ENCODE measurements at places on chromosomes 5 and 9.
A peak's percentile ranks its signal among the peaks of the same experiment; 100 is the strongest.

GRCh38 chr5:14039576-14039975 is 95.1 kb upstream of the DNAH5 start:
- peak; percentile 33 for DNase-seq

DNA sequence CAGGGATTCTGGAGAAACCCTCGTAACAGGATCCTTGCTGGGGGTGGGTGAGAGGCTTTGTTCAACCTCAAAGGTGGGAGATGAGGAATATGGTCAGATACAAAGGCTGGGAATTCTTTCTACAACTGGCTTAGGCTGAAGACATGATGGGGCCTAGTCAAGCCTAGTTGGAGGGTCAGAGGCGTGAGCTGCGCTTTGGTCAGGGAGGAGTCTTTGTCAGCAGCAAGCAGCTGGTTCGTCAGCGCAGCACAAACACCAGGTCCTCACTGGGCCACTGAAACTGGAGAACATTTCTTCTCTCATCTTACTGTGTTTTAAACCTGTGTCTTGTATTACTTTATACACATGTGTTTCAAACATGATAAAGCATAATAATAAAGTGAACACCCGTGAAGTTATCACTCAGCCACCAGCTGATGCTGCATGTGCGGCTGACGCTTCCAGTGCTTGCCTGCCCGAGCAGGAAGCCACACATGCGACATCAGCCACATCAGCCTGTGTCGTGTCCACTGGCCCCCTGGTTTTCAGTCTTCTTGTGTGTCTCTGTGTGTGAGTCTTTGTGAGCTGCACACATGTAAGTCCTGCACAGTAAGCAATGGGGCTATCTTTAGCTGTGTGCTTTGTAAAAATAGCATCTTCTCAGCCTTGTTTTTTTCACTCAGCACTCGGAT is 81.5 kb downstream of the WNK2 start:
- DNase-seq: no peak

GRCh38 chr9:35811381-35812024 is 559 bp downstream of the SPAG8 start:
- DNase-seq: no peak

DNA sequence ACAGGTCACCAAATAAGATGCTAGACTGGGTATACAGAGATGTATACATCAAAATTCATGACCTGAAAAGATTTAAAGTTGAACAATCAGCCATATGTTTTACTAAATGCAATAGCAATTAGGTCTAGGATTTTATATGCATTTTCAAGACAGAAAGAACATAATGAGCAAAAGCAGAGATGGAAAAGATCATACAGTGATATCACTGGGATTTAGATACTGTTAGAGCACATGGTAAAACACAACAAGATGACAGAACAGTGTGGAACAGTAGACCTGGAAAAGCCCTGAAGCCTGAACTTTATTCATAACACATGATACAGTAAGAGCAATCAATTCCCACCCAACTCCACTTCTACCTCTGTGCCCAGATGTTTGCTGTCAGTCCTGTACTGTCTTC is 585.9 kb downstream of the PRR16 start:
- no peak for DNase-seq

GRCh38 chr5:58886315-58887207 is 303.7 kb downstream of the RAB3C start:
- DNase-seq: peak; percentile 73

GRCh38 chr9:135939351-135940265 is 21.6 kb downstream of the UBAC1 start:
- DNase-seq: no peak

- no peak for DNase-seq
These were observed 19.6 kb downstream of the UGCG start for GRCh38 chr9:111916234-111916645.

- no peak for DNase-seq
These were observed 67.9 kb downstream of the IQGAP2 start for GRCh38 chr5:76470976-76471375.

- no peak for DNase-seq
These were observed 4.3 kb downstream of the PRRC2B start for GRCh38 chr9:131398204-131398603.

GRCh38 chr5:66932457-66932856 is 264.1 kb downstream of the CD180 start:
- DNase-seq: no peak

DNA sequence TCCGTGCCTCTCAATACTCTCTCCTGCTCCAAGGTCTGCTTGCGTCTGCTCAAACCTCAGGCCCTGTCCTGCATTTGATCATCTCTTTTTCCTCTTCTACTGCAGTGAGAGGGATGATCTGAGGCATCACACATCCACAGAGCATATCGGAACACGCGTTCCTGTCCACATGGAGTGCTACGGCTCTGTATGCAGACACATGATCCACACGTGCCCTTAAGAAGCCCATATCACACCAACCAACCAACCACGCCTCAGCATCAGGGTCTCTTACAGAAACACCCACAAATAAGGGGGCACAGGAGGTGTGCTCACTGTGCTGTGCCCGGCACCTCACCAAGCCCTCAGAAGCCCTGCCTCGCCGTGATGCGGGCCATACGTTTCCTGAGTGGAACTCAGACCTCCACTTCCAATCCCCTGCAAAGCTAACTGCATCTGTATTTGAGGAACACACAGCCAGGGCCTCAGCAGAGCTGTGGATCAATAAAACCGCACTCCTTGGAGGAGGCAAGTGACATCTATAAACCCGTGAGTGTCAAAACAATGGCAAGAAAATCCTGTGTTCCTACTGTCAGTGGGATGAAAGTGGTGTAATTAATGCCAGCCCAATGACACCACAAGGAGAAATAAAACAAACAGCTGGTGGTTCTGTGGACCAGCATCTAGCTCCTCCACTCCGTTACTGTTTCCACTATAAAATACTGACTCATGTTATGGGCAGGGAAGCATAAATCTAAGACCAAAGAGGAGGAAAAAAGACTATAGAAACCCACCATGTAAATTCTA is 40.4 kb downstream of the AK8 start:
- DNase-seq: no peak

GRCh38 chr5:74320526-74320925 is 320.0 kb downstream of the ENC1 start:
- DNase-seq: no peak

GRCh38 chr5:61183538-61183937 is 21.3 kb upstream of the SMIM15 start:
- no peak for DNase-seq

GRCh38 chr5:30752015-30752414 is 441.5 kb upstream of the CDH6 start:
- DNase-seq: no peak

DNA sequence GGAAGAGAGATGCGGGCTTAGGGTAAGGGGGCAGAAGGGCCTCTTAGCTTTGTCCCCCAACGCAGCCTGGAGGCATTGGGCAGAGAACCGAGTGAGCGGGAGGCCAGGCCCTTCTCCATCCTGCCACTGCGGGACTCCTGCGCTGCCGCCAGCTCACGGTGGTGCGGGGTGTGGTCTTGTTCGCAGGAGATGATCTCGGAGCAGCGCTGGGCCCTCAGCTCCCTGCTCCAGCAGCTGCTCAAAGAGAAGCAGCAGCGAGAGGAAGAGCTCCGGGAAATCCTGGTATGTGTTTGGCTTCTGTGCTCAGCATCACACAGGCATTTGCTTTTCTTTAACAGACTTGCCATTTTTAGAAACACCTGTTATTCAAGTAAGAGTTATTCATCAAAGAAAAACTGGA is 41.3 kb downstream of the LRSAM1 start:
- DNase-seq: no peak

GRCh38 chr9:123344192-123344949 is 11.6 kb upstream of the CRB2 start:
- DNase-seq: no peak

GRCh38 chr9:7223981-7224380 is 466.2 kb downstream of the KDM4C start:
- DNase-seq: no peak

DNA sequence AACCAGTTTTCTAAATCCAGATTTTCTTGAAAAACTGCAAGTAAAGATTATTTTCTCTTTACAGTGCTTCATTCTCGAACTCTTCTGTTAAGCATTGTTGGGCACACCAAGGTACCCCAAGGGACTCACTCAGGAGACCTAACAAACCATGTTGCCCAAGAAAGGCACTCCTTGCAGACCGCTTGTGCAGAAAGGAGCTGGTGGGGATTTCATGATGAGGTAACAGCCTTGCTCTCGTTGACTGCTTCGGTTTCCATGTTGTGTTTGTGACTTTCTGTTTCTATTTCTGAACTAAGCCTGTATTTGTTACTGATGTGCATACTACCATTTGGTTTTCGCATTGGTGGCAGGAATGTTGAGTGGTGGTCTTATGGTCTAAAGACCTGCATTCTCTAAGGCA is 266.6 kb upstream of the DAP start:
- DNase-seq: no peak

GRCh38 chr5:28549588-28549987 is 1511.2 kb upstream of the CDH9 start:
- DNase-seq: no peak

- DNase-seq: peak; percentile 16
These were observed 59.1 kb downstream of the HMHB1 start for GRCh38 chr5:143870871-143871632.

DNA sequence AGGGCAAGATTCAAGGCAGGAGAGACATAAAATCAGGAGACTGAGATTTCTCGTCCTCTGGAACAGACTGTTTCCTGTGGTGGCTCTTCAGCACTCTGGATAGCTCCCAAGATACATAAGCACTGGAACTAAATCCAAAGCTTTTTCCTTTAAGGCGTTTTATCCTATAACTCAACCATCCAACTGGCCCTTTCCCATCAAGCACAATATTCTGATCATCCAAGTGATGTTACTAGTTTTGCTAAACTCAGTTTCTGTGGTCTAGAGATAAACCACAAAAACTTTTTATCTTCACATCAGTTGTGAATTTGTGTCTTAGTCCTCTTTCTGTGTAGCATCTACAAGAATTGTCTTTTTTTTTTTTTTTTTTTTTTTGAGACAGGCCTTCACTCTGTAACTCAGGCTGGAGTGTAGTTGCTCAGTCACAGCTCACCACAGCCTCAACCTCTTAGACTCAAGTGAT is 299.4 kb downstream of the COX7C start:
- peak; percentile 30 for DNase-seq

GRCh38 chr9:17648516-17648915 is 69.7 kb downstream of the SH3GL2 start:
- no peak for DNase-seq

DNA sequence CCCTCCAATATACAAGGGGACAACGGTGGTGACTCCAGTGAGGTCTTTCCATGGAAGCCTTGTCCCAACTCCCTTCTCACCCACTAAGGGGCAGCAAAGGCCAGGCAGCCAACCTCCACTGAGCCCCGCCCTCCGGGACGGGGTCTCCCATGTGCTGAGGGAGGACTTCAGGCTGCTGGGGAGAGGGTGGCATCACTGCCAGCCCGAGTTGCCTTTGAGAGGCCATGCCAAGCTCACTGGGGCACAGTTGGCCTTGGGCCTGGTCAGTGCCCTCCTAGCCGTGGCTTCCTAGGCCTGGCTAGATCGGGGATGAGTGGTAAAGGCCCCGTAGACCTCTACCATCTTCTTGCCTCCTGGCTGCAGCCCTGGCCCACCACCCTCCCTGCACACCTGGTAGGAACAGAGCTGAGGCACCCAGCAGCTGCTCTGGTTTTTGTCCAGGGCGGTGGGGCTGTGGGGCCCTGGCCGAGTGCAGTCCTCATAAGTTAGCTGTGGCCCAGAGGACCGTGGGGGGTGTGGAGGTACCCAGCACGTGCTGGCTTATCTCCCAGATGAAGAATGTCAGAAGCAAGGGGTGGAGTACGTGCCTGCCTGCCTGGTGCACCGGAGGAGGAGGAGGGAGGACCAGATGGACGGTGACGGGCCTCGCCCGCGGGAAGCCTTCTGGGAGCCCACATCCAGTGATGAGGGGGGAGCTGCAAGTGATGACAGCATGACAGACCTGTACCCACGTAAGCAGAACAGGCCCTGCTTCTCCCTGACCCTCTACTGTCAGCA is 3.2 kb downstream of the SURF2 start:
- no peak for DNase-seq

- no peak for DNase-seq
These were observed 329.5 kb downstream of the KIAA0825 start for GRCh38 chr5:94288937-94289336.

GRCh38 chr5:135173662-135174290 is 139.7 kb upstream of the PITX1 start:
- no peak for DNase-seq

DNA sequence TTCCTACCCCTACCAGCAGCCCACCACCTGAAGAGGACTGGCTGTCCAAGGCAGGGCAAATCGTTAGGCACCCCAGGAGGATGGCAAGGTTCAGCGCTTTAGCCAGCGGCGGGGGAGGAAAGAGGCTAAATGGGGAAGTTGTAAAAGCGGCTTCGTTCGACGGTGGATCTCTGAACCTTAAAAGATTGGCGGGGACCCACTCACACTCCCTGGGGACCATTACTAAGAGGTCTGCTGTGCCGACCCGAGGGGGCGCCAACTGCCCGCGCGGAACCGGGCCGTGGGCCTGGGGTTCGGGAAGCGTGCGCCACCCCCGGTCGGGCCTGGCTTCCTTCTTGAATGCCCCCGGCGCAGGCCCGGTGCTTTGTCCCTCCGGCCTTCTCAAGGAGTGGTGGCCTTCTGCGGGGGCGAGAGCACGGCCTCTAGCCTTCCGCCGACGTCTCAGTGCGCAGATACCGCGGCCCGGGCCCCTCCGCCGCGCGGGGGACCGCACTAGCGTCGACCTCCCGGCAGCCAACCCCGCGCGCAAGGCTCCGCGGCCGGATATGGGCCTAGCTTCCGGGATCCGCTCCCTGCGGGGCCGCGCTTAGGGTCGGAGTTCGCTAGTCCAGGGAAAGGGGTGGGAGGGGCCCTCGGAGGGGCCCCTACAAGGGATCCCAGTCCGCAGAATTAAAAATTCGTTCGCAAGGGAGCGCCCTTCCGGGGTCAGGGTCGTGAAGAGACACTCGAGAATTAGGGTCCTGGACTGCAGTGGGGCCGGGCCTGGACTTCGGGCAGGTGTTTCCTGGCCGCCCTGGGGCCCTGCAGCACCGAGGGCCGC is 10.5 kb downstream of the NR2F1-AS1 start:
- DNase-seq: no peak

DNA sequence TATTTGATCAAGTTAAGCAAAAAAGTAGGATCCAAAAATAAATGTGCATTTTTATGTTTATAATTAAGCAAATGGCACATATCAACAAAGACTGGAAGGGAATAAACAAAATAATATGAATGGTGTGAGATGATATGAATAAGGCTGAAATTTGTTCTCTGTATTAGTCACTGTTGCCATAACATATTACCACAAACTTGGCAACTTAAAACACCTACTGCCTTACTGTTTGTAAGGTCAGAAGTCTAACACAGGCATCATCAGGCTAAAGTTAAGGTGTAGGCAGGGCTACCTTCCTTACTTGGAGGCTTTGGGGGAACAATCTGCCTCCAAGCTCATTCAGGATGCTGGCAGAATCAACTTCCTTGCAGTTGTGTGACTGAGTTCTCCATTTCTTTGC is 19.3 kb downstream of the PGGT1B start:
- no peak for DNase-seq
